ENCODE measurements at places on chromosomes 7 and 10. TPM values are rescaled to one million over a fixed set of nuclear protein-coding genes. Genes with fewer than 3 reads are reported as not detected.

DNA sequence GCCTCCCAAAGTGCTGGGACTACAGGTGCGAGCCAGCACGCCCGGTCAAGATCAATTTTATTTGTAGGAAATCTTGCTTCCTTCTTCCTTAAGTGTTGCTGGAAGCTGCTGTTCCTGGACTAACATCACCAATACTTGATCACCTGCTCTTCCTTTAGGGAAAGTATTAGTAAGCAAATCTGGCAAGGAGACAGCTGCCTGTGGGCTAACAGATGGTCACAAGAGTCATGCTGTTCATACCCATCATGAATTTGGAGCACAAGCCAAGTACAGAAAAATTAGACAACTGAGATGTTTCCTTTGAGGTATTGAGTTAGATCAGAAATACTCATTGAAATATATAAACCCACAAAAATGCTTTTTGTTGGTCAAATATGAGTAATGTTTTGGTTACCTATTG, 27.9 kb downstream of the BAIAP2L1 start:
- DNase-seq = no peak

DNA sequence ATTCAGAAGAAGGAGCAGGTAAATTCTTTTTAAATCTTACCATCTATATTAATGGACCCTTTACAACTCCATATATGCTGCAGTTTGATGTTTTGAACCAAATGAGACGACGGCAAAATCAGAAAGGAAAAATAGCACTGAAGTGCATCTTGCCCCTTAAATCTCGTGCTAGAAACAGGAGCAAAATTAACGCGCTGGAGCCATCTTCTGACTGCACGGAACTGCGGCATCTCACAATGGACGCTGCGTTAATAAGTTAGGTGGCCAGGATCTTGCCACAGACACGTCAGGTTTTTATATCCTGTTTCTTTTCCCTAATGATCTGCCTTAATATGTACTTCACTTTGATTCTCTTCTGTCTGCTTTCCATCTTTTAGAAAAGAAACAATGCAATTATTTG, 354.5 kb downstream of the TFEC start:
- DNase-seq = no peak

Gene PON1
- not detected for total RNA-seq

DNA sequence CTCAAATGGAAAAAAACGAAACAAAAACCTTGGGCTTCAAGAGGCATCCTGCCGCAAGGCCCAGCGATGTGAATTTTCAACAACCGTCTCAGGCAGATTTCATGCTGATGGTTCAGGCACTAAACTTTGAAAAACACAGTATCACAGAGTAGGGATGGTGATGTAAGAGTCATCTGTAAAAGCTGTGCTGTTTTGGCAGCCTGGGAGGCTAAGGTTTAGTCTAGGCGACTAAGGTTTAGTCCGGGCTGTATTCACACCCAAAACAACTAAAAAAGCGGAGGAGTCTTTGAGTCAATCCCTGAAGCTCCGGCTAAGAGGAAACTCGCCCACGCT, 420 bp upstream of the MINPP1 start:
- no peak for DNase-seq

GRCh38 chr7:43879477-43879876, 10.2 kb upstream of the MRPS24 start:
- peak; percentile 65 for DNase-seq

- DNase-seq = no peak
These were observed 143.3 kb downstream of the PKD1L1 start for GRCh38 chr7:47804767-47805545.

- peak; percentile 32 for DNase-seq
These were observed 21.0 kb upstream of the HPS1 start for GRCh38 chr10:98467506-98468318.

GRCh38 chr10:22341190-22341925, 3.9 kb upstream of the SPAG6 start:
- no peak for DNase-seq

Gene ELFN1
- total RNA-seq = 1.2 TPM

DNA sequence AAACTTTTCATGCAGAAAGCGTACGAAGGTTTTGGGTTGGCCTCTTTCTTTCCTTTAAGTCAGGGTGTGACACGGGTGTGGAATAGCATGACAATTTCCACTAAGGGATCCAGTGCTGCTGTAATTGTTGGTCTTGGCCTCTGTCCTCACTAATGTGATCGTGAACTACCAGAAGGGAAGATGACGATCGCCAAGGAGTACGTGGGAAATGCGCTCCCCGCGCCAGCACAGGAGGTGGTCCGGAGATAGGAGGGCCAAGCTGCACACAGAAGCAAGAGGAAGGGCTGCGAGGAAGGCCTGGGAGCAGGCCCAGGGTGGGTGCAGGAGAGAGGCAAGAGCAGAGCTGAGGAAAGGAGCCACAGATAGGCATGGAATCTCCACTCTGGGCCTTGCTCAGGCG, 79.7 kb upstream of the PODXL start:
- no peak for DNase-seq

Measured in pulmonary artery endothelial cell (primary cell).